Skin of body (tissue), 3 donors: ENCODE measurements at places on chromosomes 4 and X.

GRCh38 chr4:45939056-45939455 lies 184.8 kb downstream of the GABRG1 start:
- DNase-seq, result no peak

DNA sequence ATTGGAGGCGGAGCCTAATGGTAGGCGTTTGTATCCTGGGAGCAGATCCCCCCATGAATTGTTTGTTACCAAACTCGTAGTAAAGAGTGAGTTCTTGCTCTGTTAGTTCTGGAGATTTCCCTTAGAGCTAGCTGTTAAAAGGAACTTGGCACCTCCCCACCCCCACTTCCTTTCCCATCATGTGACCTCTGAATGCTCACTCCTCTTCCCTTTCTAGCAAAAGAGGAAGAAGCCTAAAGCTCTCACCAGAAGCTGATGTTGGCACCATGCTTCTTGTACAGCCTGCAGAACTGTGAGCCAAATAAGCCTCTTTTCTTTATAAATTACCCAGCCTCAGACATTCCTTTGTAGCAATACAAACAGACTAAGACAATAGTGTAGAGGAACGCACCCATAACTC lies 13.8 kb upstream of the ATOH1 start:
- no peak for DNase-seq

DNA sequence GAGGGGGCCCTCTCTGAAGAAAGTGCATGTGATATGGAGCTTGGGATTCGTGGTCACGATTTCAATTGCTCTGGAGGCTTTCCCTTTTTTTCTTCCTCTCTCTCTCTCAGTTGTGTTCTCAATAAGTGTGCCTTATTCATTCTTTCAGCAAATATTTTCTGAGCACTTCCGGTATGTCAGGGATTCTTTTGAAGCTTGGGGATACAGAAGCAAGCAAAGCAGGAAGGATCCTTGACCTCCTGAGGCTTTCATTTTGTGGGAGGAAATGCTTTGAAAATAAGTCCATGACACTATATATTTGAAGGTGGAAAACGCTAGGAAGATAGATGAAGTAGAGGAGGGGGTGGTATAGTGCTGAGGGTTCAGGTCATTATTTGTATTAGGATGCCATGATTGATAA lies 12.6 kb upstream of the GABRE start:
- DNase-seq, result no peak

DNA sequence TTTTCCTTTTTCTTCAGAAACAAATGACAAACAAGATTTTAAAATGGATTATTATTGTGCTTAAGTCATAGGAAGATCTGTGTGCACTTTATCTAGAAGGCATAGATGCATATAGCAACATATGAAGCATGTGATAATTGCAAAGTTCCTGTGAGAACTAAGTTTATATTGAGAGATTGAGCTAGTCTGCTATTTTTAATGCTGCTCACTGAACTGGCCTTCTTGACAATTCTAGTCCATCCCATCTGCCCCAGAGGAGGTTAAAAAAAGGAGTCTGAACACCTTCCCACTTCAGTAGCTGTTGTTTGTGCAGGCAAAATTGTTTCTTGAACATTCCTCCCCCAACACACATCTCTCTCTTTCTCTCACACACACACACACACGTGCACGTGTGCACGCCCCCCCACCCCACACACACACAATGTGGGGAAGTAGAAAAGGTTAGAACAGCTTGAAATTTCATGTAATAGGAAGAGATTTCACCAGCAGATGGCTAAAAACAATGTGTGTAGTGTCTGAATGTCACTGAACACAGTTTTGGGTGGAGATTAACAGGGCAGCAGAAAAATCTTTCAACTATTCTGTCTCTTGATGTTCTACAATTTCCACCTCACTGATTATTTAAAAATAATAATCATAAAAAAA lies 108.0 kb downstream of the GPM6A start:
- no peak for DNase-seq

GRCh38 chrX:84165711-84166110 lies 22.3 kb downstream of the RPS6KA6 start:
- no peak for DNase-seq

DNA sequence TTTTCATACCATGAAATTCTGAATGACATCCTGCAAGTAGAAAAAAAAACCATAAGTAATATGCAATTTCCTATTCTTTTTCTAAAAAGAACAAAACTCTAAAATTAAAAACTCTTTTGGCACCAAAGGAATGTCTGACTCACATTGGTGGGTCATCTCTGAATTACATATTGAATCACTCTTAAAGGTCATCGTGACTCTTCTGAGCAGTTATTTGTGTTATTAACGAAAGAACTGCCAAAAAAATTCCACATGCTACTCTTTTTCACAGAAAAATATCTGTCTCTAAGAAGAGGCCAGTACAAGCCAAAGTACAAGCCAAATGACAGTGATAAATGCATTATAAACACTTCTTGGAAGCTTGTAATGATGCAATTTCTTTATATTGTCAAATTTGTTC lies 282.2 kb downstream of the GUCY2F start:
- DNase-seq, result peak; percentile 0
